Effector memory CD8-positive, alpha-beta T cell (primary cell): ENCODE measurements at places on chromosomes 16 and 17.

GRCh38 chr17:40850293-40850972 lies 16.6 kb downstream of the KRT12 start:
- DNase-seq: no peak

DNA sequence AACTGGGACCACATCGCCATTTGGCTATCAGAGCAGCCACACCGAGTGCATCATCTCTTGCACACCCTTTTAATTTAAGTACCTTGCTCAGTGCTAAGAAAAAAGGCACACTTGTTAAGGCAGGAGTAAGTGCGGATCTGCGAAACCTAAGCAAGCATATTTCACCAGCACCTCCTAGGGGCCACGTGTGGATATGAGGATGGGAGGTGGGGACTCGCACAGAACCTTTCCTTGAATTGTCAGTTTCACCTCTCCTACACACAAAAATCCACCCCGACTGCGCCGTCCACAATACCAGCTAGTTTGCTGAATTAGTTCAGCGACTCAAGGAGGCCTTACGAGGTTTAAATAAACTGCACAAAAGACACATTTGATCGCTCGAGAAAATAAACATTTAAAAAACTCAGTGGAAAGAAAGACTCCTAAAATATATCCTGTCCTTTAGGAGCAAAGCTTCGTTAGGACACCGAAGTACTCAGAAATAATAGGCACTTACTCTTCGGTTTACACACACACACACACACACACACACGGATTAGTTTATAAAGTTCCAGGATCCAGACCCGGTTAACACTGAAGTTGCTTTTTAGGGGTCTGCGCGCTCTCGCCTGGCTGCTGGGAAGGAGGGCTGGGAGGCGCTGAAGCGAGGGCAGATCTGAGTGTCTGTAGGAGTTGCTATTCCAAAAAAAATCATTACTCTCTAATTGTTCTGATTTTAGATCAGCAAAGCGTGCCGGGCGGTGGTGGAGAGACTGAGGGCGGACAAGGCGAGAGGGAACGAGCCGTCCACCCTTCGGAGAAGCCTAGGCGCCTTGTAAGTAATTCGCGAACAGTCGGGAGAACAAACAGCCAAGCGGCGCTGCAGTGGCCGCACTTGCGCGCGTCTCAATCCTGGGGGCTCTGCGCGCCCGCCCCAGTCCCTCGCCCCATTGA lies 1.0 kb upstream of the KCNJ2 start:
- no peak for DNase-seq

DNA sequence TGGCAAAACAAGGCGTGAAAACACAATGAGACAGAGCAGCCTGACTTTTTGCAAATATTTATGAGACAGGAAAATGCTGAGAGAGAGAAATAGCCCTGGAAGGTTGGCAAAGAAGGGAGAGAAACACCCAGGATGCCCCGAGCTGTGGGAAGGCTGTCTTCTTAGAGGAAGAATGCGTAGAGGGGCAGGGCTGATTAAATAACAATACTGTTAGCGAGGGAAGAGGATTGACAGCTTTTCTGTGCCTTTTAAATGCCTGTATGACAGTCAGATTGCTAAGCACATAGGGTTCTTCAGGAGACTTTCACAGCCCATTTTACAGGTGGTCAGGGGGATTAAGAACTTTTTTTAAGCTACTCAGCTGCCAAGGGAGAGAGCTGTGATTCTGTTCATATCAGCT lies 219.2 kb downstream of the SHISA9 start:
- no peak for DNase-seq

DNA sequence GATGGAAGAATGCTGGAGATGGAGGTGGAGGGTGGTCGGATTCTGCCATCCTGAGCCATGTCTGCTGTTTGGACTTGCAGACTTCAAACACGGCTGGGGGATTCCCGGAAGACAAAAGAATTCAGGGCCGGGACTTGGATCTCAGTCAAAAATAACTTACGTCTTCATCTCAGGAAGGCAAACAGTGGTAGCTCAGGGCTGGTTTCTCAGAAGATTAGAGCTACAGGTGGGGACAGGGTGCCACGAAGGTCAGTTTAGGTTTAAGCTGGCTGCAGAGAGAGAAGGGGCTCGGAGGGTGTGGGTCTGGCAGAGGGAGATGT lies 4.3 kb upstream of the RHBDL3 start:
- no peak for DNase-seq

DNA sequence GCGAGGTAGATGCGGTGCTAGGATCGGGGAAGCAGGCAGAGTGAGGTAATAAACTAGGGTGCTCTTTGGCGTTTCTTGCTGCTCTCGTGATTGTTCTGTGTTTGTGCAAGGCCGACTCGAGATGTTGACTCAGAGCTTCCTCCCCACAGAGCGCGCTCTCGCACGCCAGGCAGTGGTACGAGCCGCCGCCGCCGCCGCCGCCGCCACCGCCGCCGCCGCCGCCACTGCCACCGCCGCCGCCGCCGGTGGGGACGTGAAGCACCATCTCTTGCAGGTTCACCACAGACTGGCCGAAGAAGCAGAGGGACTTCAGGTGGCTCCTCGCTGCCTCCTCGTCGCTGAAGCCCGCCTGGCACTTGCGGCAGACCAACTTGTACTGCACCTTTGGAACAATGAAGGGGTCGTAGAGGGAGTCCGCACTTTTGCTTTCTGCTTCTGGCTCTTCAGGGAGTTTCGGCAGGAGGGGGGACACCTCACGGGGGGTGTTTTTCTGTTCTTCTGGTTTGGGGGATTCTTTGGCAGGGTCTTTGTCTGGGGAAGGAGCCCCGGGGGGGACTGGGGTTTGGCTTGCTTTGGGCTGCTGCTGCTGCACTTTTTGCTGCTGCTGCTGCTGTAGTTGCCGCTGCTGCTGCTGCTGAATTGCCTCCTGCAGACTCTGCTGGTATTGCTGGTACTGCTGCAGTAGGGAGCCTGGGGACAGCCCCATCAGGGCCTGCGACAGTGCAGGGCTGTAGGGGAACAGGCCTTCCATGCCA lies 260.2 kb downstream of the ZFHX3 start:
- DNase-seq: peak; percentile 4

DNA sequence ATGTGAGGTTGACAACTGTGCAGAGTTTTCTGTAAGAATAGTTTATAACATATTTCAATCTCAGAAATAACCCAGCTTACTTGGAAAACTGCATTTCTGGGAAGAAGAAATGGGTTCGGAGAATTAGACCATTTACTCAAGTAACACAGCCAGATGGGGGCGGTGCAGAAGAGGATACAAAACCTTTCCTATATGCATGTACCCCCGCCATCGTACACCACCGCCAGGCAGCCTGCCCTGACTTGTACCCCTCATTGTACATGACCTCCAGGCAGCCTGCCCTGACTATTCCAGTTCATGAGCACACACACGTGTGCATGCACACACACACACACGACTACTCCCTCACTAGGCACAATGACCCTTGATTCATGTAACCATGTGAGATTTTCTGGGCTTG lies 154.0 kb downstream of the C16orf78 start:
- no peak for DNase-seq

DNA sequence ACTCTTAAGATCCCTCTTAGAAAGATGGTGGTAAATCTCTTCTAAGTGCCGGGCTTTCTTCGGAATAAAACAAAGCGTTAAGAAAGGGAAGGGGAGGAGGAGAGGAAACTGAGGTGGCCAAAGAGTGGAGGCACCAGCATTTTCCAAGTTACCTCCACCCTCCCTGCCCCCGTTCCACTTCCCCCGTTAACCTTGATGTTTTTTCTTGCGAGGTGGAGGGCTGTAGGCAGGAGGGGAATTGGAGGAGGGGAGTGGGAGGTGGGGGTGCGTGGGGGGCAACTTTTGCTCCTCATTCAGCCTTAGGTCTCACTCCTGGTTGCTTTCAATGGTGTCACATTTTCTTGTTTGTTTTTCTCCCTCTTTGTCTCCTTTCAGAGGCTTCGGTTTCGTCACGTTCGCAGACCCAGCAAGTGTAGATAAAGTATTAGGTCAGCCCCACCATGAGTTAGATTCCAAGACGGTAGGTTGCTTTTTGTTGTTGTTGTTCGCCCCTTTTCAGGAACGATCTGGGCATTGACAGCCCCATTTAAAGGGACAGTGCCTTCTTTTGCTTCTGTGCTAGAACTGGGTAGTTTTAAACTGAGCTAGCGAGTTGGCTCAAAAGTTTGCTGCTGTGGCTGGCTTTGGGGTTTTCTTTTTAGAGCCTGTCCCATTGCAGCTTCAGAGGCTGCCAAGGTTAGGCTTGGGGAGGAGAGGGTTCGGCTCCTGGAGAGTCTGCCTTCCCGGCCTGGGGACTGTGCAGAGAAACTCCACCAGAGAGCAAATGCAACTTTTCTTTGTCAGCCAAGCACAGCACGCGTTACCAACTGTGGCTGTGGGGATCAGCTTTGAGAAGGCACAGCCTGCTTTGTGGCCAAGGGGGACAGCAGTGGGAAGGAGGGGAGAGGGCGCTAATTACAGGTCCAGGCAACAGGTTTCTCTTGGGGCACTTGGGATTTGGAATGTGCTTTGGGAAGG lies 1.9 kb downstream of the MSI2 start:
- DNase-seq: no peak

GRCh38 chr16:11144122-11144521 lies 111.9 kb downstream of the SOCS1 start:
- no peak for DNase-seq

DNA sequence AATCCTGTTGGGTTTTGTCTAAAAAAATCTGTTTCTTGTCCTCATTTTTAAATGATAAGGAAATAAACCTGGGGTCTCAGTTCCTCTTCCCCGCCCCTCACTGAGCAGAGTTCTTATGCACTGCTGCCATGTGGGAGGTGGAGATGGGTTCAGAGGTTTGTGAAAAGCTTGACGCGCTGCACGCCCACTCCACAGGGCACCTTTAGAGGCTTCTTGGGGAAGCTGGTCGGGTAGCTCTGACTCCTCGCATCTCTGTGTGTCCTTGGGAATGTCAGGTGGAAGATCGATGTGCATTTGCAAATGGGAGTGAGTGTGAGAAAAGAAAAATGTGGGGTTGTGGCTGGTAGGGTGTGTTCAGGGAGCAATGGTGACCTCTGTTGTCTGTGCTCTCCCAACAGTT lies 4.7 kb upstream of the ZNHIT3 start:
- no peak for DNase-seq

DNA sequence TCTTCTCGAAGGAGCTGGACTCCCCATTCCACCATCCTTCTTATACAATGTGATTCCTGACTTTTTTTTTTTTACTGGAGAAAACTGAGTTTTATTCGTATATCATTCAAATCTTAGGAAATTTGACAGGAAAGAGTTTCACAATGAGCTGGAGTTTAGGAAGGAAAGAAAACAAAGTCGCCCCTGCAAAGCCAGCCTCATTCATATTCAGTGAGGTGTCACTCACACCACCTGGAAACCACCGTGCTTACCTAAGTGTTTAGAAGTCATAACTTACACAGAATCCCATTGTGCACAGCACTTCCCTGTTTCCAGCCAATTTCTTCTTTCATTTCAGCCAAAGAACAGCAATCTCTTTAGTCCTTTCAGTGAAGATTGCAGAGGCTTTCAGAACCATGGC lies 90.3 kb upstream of the CHMP6 start:
- no peak for DNase-seq

GRCh38 chr17:82848022-82848592 lies 8.3 kb upstream of the ZNF750 start:
- peak; percentile 43 for DNase-seq

GRCh38 chr17:41734139-41734948 lies at the start of gene HAP1:
Gene HAP1 (minus strand): TSS chr17:41734643. CDS start chr17:41734634, 9 bp downstream.
- no peak for DNase-seq

- no peak for DNase-seq
Observed at GRCh38 chr17:78838574-78839005, 2.0 kb downstream of the USP36 start.

DNA sequence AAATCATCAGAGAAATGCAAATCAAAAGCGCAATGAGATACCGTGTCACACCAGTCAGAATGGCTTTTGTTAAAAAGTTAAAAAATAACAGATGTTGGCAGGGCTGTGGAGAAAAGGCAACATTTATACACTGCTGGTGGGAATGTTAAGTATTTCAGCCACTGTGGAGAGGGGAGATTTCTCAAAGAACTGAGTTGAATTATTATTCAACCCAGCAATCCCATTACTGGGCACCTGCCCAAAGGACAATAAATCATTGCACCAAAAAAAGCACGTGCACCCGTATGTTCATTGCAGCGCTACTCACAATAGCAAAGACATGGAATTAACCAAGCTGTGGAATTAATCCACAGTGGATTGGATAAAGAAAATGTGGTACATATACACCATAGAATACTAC lies 204.7 kb downstream of the HS3ST4 start:
- no peak for DNase-seq

- no peak for DNase-seq
Observed at GRCh38 chr16:87470332-87470731, 22.5 kb downstream of the ZCCHC14 start.

- DNase-seq: peak; percentile 62
Observed at GRCh38 chr16:49463529-49463928, 89.9 kb downstream of the C16orf78 start.

DNA sequence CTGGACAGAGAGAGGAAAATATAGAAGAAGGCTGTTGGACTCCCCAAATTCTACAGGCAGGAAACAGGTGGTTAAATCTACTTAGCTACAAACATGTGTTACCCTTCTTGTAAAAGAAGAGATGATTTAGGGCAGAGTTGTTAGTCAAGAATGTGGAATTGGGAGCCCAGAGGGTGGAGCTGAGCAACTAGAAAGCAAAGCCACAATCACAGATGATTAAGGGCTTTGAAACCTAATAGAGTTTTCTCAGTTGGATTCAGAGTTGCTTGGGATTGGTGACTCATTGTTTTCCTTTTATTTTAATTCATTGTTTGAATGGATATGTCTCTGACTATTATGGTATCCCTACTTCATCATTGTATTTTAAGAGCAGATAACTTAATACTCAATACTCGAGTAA lies 6.2 kb downstream of the ACSM5 start:
- DNase-seq: no peak

DNA sequence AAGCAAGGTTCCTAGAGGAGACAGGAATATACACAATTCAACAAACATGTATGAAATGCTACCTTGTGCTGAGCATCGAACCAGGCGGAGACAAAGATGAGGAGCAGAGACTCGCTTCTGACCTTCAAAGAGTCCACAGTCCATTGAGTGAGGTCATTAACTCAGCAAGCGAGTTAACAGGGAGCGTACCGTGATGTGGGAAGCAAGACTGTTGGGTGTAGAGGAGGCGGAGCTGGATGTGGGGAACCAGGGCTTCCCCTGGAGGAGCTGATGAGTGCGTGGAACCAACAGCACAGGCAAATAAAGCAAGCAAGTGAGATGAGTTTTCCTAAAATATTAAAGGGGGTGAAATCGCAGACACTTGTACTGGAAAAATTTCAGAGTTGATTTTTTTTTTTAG lies 65.0 kb downstream of the NXN start:
- no peak for DNase-seq
